Stimulated activated CD4-positive, alpha-beta T cell treated with anti-CD3 and anti-CD28 coated beads, Interleukin-12 subunit alpha, Interleukin-12 subunit beta, amount 100 ng/mL, for 48 hours (primary cell): ENCODE measurements at places on chromosomes 6 and 20.

DNA sequence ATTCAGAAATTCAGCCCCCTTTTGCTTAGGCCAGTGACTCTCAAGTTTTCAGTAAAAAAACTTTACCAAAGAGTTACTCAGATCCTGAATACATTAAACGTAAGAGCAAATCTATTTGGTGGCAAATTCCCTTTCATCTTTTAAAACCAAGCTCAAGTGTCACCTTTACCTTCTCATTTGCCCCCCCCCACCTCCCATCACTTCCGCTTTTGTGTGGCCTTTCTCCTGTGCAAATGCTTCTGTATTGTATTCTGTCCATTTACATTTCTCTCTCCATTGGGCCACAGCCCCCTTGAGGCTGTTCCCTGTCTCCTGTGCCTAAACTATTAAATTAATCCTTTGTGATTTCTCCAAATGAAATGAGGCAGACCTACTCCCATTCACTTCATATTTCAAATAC lies 1.9 kb downstream of the NOL7 start:
- DNase-seq = no peak

GRCh38 chr20:42118409-42119125 lies 500.4 kb upstream of the CHD6 start:
- DNase-seq = no peak

- no peak for DNase-seq
Measured at GRCh38 chr6:142760152-142760551, 184.8 kb downstream of the HIVEP2 start.

- no peak for DNase-seq
Measured at GRCh38 chr6:158174514-158174913, 6.4 kb downstream of the GTF2H5 start.

GRCh38 chr6:118746825-118747174 lies 95.4 kb upstream of the CEP85L start:
- DNase-seq = no peak

DNA sequence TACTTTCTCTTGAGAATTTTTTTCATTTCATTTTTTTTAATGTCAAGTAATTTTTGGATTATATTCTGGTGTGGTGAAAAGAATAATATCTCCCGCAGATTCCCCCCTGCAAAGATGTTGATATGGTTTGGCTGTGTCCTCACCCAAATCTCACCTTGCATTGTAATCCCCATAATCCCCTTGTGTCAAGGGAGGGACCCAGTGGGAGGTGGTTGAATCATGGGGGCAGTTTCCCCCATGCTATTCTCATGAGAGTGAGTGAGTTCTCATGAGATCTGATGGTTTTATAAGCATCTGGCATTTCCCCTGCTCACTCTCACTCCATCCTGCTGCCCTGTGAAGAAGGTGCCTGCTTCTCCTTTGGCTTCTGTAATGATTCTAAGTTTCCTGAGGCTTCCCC lies 58.7 kb upstream of the PMEPA1 start:
- DNase-seq = no peak

DNA sequence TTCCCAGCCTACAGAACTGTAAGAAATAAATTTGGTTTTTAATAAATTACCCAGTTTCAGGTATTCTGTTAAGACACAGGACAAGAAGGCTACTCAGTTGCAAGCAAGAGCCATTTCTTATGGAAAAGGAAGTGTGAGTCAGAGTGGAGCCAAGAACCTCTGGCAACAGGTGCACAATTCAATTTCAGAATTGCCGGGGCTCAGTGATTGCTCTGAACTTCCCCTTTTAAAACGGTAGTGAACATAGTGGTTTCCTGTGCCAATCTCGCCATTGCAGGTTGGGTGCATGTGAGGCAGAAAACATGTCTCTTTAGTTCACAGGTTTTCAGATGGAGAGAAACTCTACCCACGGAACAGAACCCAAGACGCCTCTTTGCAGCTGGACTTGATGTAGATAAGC lies 16.4 kb downstream of the PIGT start:
- no peak for DNase-seq

DNA sequence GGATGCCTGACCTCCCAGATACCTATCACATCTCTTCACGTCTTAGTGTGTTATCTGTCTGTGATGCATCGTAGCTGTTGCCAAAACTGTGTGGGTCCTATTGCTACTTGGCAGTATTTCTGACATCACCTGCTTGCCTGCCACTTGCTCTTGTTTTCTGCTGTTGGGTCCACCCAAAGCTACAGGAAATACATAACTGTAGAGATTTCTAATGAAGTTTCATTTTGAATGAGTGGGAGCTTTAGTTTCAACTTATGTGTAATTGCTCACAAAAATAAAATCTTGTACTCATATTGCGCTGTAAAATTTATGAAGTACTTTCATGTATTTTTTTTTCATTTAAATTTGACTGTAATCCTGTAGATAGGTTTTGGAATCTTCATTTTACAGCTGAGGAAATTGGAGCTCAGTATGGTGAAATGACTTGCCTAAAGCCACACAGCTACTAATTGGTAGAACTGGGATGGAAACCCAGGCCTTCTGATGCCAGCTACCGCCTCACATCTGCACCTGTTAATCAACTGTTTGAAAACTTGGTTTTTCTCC lies 113.6 kb upstream of the MAN1A1 start:
- no peak for DNase-seq

- DNase-seq = no peak
Measured at GRCh38 chr20:2899243-2899642, 26.0 kb downstream of the PTPRA start.

DNA sequence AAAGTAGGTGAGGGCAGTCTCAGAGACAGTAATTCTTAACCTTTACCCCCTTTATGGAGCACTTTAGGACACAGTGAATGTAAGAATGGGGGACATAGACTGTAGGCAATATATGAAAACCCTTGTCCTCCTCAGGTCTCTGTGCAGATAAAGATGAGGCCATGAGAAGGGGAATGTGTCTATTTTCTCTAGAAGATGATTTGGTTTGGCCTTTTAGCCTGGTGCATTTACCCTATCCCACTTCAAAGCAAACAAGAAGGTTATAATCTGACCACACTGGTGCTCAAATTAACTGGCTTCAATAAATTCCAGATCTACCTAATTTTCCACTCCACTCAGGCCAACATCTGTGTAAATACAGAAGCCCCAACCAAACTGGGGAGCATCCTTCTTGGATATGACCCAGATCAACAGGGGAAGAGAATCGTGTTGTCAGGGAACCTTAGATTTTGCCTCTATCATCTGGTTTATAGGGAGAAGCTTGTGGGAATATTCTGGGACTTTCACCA lies 42.4 kb downstream of the RIPOR2 start:
- DNase-seq = no peak

DNA sequence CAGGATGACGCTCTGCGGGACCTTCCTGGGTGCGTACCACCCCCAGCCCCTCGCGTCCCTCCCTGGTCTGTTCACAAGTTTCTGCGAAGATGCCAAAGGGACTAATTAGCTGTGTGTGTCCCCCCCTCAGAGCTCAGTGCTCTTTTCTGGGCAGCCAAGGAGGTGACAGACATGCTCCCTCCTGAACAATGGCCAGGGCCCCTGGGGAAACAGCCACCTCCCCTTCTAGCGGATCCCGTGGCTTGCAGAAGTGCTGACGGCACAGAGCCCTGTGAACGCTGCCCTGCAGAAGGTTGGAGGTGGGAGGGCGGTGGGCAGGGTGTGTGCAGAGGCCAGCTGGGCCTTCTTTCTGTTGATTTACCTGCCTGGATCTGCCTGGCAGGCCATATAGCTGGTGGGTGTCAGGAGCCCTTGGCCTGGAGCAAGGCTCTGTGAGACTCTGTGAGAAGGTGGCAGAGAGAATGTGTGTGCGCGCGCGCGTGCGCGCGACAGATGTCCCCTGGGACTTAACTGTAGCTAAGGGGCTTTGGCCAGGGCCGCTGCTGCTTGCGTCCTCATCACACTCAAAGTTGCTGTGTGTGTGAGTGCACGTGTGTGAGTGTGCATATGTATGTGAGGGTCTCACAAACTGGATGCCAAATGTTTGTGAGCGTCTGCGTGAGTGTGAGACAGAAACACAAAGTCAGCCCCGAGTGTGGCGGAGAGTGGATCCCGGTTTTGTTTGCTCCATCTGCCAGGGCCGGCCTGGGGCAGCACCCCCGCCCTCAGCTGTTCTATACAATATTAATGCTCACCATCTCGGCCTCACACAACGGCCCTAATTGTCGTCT lies 3.5 kb upstream of the MYT1 start:
- no peak for DNase-seq
